ENCODE measurements at places on chromosomes 1 and 21. TPM values are rescaled to one million over a fixed set of nuclear protein-coding genes. Genes with fewer than 3 reads are reported as not detected.

The ARHGEF10L gene
- 39.2 TPM for polyA plus RNA-seq

The OR2L8 gene
- not detected for polyA plus RNA-seq

The HMGCS2 gene
- polyA plus RNA-seq: 79.7 TPM

The TAS1R3 gene
- 0.37 TPM for polyA plus RNA-seq

The S100A10 gene
- 190 TPM for polyA plus RNA-seq

The DTL gene
- 24.5 TPM for polyA plus RNA-seq

The SPRR1B gene
- polyA plus RNA-seq: not detected

The RPTN gene
- not detected for polyA plus RNA-seq
